Activated T-helper 17 cell treated with anti-CD3 and anti-CD28 coated beads, Interleukin-2, amount 50 U/mL, for 72 hours (primary cell): ENCODE measurements at places on chromosomes 3 and 15.

DNA sequence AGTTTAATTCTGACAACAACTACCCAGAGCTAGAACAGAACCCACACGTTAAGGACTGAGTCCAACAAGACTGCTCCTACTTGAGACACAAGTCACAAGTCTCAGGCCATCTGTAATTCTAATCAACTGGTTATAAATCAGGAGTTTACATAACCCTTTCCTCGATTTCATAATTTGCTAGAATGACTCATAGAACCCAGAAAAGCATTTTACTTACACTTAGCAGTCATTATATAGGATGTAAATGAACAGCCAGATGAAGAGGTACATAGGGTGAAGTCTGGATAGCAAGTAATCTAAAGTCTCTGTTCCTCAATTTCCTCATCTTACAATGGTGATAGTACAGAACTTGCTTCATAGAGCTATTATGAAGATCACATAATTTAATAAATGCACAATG lies 1018.2 kb downstream of the DIPK2A start:
- no peak for ATAC-seq

DNA sequence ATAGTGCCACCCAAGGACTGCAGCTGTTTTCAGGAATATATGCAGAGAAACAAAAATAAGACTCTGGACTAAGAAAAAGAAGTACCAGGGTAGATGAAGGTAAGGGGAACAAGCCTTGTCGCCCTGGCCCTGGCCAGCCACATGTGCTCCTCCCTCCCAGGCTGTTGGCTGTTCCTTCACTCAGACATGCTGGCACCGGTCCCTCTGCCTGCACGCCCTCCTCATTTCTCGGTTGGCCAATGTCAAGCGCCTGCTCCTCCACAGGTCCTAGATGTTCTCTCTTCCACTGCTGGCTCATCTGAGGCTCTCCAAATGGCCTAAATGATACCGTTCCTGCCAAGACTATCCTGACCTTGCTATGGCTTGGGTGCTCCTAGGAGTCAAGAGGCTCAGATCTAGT lies 288.4 kb upstream of the LYSMD4 start:
- ATAC-seq = no peak

- no peak for ATAC-seq
These were observed 43.5 kb downstream of the FGD5 start for GRCh38 chr3:14862303-14862660.

DNA sequence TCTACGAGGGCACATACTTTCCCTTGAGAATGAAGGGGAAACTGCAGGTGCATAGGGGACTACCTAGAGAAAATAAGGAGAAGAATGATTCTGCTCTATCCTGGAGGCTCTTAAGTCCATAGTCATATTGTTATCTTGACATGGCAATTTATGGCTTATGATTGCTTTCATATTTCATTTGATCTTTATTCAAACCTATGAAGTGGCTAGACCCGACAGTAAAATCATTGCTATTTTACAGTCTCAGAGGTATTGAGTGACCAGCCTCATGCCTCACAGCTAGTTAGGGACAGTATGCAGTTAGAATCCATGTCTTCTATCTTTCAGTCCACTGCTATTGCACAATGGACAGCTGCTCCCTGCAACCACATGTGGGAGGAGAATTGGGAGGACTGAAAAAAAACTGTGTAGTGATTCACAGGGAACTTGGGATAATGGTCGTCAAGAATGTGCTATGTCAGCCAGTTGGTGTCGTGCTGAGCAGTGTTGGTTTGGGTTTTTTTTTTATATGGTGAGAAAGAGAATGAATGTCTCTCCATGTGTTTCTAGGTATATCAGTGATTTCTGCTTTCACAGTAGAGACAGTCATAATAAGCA lies 63.2 kb upstream of the SPPL2A start:
- no peak for ATAC-seq

GRCh38 chr15:82554351-82554750 lies 14.1 kb upstream of the RPS17 start:
- no peak for ATAC-seq

DNA sequence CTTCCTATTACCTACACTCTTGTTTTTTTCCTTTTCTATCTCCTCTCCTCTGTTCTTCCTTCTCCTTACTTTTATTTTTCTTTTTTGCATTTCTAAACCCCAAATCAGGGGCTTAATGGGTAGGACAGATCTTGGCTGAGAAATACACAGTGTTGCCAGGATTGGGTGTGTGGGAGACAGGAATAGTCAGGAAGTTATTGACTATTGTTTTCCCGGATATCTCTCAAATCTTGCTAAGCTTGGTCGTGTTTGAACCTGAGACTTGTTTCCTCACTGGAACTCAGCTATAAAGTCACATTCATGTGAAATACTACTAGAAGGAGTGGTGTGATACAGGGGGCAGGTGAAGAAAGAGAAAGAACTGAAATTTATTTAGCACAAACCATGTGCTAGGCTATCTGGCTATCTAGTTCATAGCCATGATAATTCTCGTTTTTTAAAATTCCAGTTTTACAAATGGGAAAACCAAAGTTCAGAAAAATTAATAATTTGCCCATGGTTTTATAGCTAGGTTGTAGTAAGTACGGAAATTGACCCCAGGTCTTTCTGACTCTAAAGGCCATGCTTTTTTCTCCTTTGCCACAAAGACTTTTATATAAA lies 343.2 kb upstream of the UMPS start:
- no peak for ATAC-seq

DNA sequence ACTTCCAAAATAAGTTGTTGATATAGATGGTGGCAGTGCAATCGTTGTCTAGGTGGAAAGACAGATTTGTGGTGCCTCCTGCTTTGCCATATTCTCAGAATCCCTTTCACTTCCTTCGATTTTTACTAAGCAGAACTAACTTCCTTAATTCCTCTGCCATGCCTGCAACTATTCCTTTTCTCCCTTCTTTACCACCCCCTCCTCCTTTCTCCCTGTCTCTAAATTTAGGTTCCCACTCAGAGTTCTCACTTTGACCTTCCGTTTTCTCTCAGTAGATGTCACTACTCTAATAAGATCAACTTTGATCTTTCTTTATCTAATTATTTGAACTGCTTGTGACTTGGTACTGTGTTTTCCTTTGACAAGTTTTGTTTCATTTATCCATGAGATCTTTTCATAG lies 351.2 kb downstream of the LPP start:
- ATAC-seq = no peak
